Fibroblast of upper back skin (primary cell): ENCODE measurements at places on chromosomes 11 and 22.

- no peak for DNase-seq
Observed at GRCh38 chr11:92413757-92414513, 189.3 kb downstream of the FAT3 start.

DNA sequence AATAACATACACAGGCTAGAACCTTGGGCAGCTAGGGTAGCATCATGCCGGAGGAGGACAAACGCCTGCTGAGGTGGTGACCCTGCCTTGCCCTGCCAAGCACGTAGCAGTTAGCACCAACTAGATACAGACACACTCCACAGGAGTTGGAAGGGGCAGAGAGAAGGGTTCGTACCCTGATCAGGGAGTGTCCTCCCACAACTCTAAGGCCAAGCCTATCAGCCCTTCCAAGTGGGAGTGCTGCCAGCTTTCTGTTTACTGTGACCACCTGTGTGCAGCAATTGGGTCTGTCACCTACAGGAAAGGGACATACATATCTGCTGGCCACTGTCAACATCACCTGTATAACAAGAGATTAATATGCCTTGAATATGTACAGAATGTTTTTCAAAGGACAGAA, 1.9 kb upstream of the THAP7 start:
- DNase-seq = no peak

GRCh38 chr22:17366830-17367229, 2.4 kb upstream of the CECR2 start:
- no peak for DNase-seq

DNA sequence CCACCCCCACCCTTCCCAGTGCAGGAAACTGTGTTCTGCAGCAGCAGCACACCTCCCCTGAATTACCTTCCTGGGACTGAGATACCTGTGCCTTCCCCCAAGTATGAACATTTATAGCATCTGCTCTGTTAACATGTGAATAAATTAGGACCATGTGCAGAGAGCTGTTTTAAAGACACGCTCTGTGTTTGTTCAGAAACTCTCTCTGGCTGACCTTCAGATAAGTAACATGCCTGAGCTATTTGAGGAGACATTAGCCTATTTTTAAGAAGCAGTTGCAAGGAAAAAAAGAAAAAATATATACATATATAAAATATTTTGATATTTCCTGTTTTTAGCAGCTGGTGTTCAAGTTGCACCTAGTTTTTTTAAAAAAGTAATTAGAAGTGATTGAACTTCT, 5.4 kb downstream of the NAV2 start:
- no peak for DNase-seq

- DNase-seq = peak; percentile 23
Observed at GRCh38 chr11:36792996-36793914, 195.2 kb upstream of the RAG2 start.

GRCh38 chr11:119886667-119887230, 157.7 kb upstream of the NECTIN1 start:
- no peak for DNase-seq

- DNase-seq = no peak
Observed at GRCh38 chr22:38243007-38243765, 29.6 kb downstream of the TMEM184B start.

DNA sequence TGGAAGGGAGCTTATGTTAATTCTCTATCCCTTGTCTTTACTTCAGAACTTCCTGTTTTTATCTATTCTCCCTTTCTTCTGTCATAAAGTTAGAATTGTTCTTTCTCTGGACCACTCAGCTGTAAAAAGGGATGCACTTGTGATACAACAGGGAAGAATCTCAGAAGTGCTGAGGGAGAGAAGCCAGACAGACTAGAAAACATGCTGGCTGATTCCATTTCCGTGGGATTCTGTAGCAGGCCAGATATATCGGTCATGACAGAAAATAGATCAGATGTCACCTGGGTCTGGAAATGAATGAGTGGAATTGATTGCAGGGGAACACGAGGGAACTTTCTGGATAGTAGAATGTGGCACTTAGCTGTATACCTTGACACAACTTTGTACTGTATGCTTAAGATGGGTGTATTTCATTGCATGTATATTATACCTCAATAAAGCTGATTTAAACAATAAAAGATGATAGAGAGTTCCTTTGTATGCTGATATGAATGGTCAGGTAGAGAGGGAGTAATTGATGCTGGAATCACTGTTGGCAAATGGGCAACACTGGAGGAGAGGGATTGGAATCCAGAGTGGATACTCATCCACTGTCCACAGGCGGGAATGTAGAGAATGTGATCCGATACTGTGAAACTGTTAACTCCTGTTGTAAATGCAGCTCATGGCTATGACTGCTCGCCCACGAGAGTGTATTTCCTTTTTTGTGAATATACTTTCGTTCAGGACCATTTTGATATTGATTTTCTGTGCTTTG, 59.6 kb downstream of the ATXN10 start:
- DNase-seq = peak; percentile 66

- DNase-seq = no peak
Observed at GRCh38 chr22:47616396-47617020, 854.1 kb downstream of the TBC1D22A start.

GRCh38 chr11:121714351-121714750, 261.6 kb upstream of the SORL1-AS1 start:
- DNase-seq = peak; percentile 47

DNA sequence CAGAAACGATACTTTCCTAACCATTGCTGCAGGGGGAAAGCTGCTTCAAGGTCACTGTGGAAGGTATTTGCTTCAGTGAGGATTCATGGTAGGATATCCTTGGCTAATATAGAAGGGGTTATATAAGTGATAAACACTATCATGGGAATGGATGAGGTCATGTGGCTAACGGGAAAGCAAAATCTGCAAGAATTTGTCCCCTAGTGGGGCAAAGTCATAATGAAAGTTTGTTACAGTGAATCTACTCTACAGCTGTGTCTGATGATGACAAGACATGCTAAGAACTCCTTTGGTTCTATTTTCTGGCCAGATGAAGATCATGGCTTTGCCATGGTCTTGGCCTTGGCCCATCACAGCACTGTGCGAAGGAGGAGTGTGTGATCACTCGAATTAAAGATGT, 13.8 kb downstream of the MMP20 start:
- no peak for DNase-seq

DNA sequence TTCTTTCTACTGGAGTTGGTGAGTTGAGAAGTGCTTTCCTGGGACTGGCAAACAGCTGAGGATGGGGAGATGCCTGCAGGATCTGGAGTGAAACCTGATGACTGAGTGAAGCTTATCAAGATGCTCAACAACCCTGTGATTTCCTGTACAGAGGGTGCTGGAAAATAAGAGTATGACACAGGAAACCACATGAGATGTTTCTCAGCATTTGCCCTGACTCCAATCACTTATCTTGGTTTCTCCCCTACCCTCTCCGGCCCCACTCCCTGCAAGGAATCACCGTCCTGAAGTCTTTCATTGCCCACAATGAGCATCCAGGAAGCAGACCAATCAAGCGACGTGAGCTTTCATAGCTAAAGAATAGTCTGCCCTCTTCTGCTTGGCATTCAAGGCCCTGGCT, at the start of gene MRGPRX2:
MRGPRX2 (minus strand) TSS at position 89 of the 400 bp plus-strand sequence. CDS start 4,315 bp downstream, outside the sequence.
- DNase-seq = no peak

DNA sequence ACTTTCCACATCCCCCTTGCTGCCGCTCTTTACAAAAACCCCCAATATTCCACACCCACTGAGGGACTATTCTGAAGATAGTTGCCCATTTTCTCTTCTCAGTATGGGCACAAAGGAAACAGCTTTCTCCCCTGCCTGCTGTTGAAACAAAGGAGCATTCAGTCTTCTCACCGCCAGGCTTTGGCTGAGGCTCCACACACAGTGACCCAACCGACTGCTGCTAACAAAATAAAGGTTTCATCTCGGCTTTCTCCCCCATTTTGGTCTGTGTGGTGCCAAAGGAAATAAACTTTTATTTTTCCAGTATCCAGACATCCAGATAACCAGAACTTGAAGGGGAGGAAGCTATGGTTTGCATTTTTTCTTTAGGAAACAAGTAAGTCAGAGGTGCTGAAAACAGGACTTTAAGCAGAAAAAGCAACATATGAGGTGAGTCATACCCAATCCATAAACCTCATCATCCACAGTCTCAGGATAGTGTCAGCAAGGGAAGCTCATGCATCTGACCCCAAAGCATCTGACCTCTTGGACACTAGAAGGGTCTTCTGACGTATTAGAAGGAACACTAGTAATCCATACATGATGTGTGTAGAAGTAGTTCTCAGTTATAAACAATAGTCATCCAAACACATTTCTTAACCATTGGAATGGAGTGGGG, 6.4 kb downstream of the CLMP start:
- peak; percentile 84 for DNase-seq

DNA sequence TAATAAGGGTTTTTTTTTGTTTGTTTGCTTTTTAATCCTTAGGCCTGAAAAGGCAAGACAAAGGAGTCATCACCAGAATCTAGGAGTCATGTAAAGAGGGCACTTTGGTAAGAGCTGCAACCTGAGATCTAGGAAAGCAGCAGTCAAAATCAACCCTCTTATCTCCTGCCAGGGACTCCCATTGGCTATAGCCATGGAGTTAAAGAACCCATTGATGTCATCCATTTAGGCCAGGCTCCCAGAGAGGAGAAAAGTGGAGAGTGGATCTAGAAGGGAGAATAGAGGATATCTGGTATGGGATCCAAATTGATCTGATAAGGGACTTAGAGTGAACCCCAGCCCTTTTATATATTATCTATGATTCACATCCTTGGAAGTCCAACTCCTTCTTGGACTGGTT, 35.9 kb downstream of the ZNF215 start:
- DNase-seq = no peak

DNA sequence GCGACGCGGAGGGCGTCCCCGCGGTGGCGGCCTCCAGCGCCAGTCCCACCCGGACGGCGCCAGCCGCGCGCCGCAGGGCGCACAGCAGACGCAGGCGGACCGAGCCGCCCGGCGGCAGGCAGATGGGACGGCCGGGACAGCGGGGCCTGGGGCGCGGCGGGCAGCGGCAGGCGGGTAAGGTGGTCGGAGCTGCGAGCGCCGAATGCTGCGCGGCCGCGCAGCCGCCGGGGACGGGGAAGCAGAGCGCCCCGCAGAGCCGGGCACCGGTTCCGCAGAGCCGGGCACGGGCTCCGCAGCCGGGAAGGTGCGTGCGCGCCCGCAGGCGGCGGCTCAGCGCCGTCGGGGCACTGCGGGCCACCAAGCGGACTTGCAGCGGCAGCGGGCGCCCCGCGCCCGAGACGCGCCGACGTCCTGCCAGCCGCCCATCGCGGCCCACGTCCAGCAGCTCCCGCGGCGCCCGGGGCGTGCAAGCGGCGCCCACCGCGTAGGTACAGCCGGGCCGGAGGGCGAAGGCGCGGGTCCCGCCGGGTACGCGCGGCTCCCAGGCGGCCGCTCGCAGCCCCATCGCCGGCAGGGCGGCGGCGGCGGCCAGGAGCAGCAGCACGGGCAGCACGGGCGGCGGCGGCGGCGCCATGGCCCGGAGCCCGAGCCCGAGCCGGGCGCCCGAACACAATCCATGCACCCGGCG, 739 bp downstream of the CELSR1 start:
- no peak for DNase-seq

GRCh38 chr11:120335556-120335907, 681 bp upstream of the ARHGEF12 start:
- no peak for DNase-seq

GRCh38 chr22:50551160-50551752, 5.6 kb downstream of the KLHDC7B start:
- no peak for DNase-seq

- peak; percentile 74 for DNase-seq
Observed at GRCh38 chr22:32050678-32051515, 7.8 kb downstream of the SLC5A1 start.

GRCh38 chr11:126607374-126607773, 251.9 kb downstream of the ST3GAL4 start:
- peak; percentile 71 for DNase-seq
